ENCODE measurements at places on chromosomes 16 and 17.
A peak's percentile ranks its signal among the peaks of the same experiment; 100 is the strongest.

- H3K27me3 ChIP-seq, result no peaks in the 10 kb centered on the region
- peaks cover 6% of the 10 kb centered on the region for H3K4me1 ChIP-seq
- no peak overlapping the region for H3K4me3 ChIP-seq
- no peak for DNase-seq
- H3K36me3 ChIP-seq, result no peaks in the 10 kb centered on the region
These were observed 33.5 kb downstream of the ZFPM1 start for GRCh38 chr16:88486398-88487123.

- DNase-seq, result no peak
- H3K4me3 ChIP-seq, result peak overlapping the region; percentile 98
- peaks cover 45% of the 10 kb centered on the region for H3K4me1 ChIP-seq
- peaks cover 10% of the 10 kb centered on the region for H3K36me3 ChIP-seq
These were observed 418 bp downstream of the SOCS3 start for GRCh38 chr17:78359321-78359996.

DNA sequence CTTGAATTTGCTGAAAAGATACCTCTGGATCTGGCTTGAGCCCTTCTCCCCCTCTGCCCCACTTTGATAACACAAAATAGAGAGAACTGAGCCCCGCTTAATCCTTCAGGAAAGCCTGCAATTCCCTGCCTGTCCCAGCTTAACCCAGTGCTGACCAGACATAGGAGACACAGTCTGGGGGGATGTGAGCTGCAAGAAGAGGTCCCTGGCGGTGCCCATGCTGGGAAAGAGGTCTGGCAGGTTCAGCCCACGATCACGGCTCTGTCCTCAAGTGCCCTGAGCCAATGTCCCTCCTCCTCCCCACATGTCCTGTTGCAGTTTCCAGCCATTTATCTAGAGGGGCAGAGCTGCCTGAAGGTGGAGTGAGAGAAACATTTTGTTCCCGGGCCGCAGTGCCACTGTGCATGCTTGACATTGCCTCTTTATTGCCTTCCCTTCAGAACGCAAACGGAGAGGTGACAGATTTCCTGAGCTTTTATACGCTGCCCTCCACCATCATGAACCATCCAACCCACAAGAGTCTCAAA lies 29.0 kb downstream of the PLCD3 start:
- H3K36me3 ChIP-seq, result peaks cover 6% of the 10 kb centered on the region
- DNase-seq, result no peak
- no peaks in the 10 kb centered on the region for H3K27me3 ChIP-seq
- H3K4me3 ChIP-seq, result no peak overlapping the region
- no peaks in the 10 kb centered on the region for H3K4me1 ChIP-seq
- H3K27ac ChIP-seq, result no peak overlapping the region

GRCh38 chr16:396605-397004 lies 394 bp upstream of the NME4 start:
- H3K4me3 ChIP-seq, result peak overlapping the region; percentile 52
- peak overlapping the region; percentile 94 for H3K27ac ChIP-seq
- H3K27me3 ChIP-seq, result no peaks in the 10 kb centered on the region
- DNase-seq, result no peak

DNA sequence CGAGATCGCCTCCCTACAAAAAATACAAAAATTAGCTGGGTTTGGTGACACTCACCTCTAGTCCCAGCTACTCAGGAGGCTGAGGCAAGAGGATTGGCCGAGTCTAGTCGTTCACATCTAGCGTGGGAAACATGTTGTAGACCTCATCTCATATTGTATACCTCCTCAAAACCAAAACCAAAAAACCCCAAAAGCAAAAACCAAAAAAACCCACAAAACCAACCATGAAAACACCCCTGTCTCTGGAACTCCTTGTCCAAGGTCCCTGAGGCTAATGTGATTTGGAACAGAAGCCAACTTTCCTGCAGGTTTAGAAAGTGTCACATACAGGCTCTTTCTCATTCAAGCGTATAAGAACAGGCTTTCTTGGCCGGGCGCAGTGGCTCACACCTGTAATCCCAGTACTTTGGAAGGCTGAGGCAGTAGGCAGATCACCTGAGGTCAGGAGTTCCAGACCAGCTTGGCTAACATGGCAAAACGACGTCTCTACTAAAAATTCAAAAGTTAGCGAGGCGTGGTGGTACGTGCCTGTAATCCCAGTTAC lies 29.0 kb downstream of the RAB11FIP3 start:
- no peak overlapping the region for H3K27ac ChIP-seq
- peaks cover 13% of the 10 kb centered on the region for H3K4me1 ChIP-seq
- no peaks in the 10 kb centered on the region for H3K36me3 ChIP-seq
- no peaks in the 10 kb centered on the region for H3K27me3 ChIP-seq

DNA sequence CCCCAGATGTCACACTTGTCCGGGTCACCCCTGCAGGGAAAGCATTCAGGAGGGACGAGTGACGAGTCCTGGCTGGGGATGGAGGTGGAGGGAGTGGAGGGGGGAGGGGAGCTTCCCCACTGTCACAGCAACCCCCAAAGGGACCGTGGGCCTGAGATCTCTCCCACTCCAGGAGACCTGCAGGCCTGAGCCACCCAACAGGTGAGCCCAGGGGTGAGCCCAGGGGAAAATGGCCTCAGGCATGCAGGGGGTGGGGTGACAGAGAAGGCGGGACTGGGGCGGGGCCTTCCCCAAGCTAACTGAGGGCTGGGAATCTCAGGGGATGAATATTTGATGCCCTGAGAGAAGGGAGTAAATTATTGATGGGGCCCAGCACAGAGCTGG lies 2.4 kb downstream of the USH1G start:
- H3K36me3 ChIP-seq, result peaks cover 5% of the 10 kb centered on the region
- H3K4me1 ChIP-seq, result peaks cover 4% of the 10 kb centered on the region
- peaks cover 16% of the 10 kb centered on the region for H3K27me3 ChIP-seq
- no peak for DNase-seq
- H3K27ac ChIP-seq, result no peak overlapping the region

GRCh38 chr17:27575096-27575911 lies 55.7 kb upstream of the LGALS9 start:
- H3K4me3 ChIP-seq, result no peak overlapping the region
- no peak overlapping the region for H3K27ac ChIP-seq
- no peak for DNase-seq
- H3K4me1 ChIP-seq, result peaks cover 23% of the 10 kb centered on the region

DNA sequence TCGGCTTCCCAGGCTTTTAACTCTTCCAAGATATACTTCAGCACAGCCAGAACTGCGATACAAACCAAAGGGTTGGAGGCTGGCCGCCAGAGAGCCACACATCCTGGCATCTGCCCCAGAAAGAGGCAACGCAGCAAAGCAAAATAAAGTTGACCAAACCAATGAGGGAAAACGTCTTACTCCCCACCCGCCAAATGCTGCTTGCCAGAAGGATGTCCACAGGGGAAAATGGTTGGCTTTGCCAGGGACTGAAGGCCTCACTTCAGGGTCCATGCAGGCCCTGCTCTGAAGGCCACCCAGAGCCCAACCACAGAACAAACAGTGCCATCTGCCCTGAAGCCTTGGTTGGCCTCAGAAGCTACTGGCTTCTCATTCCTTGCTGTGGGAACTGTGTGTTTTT lies 15.0 kb downstream of the CACNG1 start:
- H3K36me3 ChIP-seq, result no peaks in the 10 kb centered on the region
- no peak for DNase-seq
- H3K27me3 ChIP-seq, result no peaks in the 10 kb centered on the region
- no peaks in the 10 kb centered on the region for H3K4me1 ChIP-seq
- H3K27ac ChIP-seq, result no peak overlapping the region

DNA sequence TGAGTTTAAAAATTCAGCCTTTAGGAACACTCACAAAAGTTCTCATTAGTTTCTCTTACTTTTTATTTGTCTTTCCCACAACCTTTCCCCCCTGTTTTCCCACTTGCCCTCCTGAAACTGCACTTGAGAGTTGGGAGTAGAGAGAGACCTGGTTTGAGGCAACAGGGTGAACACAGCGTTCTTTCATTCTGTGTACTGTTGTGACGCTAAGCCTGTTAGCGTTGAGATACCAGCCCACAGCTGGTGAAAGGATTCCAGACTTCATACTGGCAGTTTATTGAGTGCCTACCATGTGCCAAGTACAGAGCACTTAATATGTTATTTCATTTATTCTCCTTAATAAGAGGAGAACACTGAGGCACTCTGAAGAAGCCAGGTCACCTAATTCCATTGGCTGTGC lies 10.3 kb downstream of the TNRC6C start:
- DNase-seq, result no peak
- no peak overlapping the region for H3K27ac ChIP-seq
- H3K27me3 ChIP-seq, result no peaks in the 10 kb centered on the region
- no peaks in the 10 kb centered on the region for H3K4me1 ChIP-seq
- no peaks in the 10 kb centered on the region for H3K36me3 ChIP-seq
- H3K4me3 ChIP-seq, result no peak overlapping the region

- no peaks in the 10 kb centered on the region for H3K36me3 ChIP-seq
- DNase-seq, result no peak
- H3K27me3 ChIP-seq, result no peaks in the 10 kb centered on the region
- no peak overlapping the region for H3K27ac ChIP-seq
These were observed 6.0 kb downstream of the CDK5R1 start for GRCh38 chr17:32492648-32493289.

GRCh38 chr17:74960570-74961342 lies 11.8 kb downstream of the HID1 start:
- H3K27me3 ChIP-seq, result no peaks in the 10 kb centered on the region
- H3K4me3 ChIP-seq, result no peak overlapping the region

GRCh38 chr17:49555495-49556222 lies 20.0 kb upstream of the NXPH3 start:
- no peaks in the 10 kb centered on the region for H3K27me3 ChIP-seq
- peaks cover 4% of the 10 kb centered on the region for H3K4me1 ChIP-seq
- no peaks in the 10 kb centered on the region for H3K36me3 ChIP-seq
- H3K27ac ChIP-seq, result no peak overlapping the region

DNA sequence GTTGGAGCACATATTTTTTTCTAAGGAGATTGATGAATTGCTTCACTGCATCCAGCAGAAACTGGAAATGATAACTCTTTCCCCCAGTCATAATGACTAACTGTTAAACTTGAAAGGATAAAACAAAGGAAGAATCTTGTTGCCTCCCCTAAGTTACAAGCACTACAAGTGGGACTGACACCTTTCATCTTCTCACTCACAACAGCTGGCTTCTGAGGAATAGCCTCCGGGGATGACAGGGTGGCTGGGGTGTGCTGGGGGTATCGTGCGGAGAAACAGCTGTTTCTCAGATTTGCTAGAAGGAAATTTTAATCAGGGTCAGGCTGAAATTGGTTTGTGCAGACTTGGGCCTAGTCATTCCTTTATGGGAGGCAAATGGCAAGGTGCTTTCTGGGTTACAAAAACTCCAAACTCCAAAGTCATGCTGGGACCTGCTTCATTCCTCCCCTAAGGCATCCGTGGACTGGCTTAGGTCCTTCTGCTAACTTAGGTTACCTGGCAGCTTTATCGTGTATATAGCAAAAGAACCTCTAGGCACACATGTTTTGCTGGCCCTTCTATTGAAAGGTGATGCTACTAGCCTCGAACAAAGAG lies 557.2 kb downstream of the TOX3 start:
- no peaks in the 10 kb centered on the region for H3K27me3 ChIP-seq
- no peak for DNase-seq
- no peaks in the 10 kb centered on the region for H3K4me1 ChIP-seq
- H3K4me3 ChIP-seq, result no peak overlapping the region
- H3K27ac ChIP-seq, result no peak overlapping the region

DNA sequence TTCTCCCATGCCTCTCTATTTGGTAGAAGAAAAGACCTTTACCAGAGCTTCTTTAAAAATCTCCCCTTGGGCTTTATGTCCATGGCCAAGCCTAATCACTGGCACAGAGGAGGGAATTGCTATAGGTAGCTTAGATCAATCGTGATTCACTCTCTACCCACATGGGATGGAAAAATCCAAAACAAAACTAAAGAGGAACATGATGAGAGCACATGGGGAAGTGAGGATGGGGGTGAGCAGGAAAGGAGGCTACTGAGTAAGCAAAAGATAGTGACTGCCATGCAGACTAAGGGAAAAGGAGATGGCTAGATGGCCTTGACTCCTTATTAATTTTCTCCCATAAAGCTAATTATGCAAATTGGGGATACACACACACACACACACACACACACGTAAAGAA lies 201.2 kb downstream of the HS3ST3A1 start:
- no peaks in the 10 kb centered on the region for H3K27me3 ChIP-seq
- H3K4me3 ChIP-seq, result no peak overlapping the region
- no peak overlapping the region for H3K27ac ChIP-seq
- H3K36me3 ChIP-seq, result no peaks in the 10 kb centered on the region
- no peak for DNase-seq
- H3K4me1 ChIP-seq, result no peaks in the 10 kb centered on the region

DNA sequence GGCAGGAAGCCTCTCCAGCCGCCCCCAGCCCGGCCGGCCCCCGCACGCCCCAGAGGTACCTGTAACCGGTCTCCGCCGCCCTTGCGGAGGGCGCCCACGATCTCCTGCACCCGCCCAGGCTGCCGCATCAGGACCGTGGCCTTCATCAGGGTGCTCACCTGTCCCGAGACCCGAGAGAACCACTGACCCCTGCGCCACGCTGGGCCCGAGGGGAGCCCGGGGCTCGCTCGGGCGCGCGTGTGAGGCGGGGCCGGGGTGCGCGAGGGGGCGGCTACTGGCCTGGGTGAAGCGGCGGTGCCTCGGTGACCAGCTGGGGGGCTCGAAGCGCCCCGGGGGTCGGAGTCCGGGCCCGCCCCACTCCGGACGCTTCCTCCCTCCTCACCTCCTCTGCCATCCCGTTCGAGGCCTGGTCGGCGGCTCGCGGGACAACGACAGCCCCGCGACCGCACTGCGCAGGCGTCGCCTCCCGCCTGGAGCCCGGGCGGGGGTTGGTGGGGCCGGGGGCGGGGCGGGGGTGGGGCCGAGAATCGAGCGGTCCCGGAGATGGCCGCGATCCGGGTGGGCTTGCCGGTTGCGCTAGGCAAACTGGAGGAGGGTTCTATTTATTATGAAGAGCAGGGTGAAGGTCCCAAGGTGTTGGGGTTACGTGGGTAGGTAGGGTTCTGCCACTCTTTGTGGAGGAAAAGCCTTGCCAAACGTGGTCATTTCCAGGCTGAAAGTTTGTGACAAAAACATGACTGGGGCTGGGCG lies at the start of gene NT5C3B:
Gene NT5C3B, minus strand, starts transcription at position 433 of the 750 bp plus-strand sequence. Its CDS starts 39 bp downstream, at position 394.
- peak within 1 kb of the TSS; percentile 89 for H3K27ac ChIP-seq
- H3K4me1 ChIP-seq, result peaks cover 7% of the 10 kb centered on the region
- H3K4me3 ChIP-seq, result peak within 1 kb of the TSS; percentile 75
- no peaks in the 10 kb centered on the region for H3K27me3 ChIP-seq
- no peak for DNase-seq

DNA sequence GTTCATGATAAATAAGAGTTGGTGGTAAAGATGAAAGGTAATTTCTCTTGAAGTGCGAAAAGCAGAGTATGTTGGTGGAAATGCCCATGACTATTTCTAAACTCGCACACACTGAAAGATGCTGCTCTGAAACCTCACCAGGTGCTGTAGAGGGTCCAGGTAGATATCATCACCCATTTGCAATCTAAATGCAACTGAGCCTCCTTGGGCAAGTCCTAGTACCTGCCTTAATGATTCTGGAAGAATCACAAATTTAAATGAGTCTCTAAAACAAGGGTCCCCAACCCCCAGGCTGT lies 5.9 kb upstream of the MMD start:
- no peak for DNase-seq
- H3K36me3 ChIP-seq, result no peaks in the 10 kb centered on the region
- H3K4me1 ChIP-seq, result peaks cover 14% of the 10 kb centered on the region
- peaks cover 19% of the 10 kb centered on the region for H3K27me3 ChIP-seq
- H3K4me3 ChIP-seq, result no peak overlapping the region

GRCh38 chr17:45784741-45785479 lies 790 bp downstream of the CRHR1 start:
- no peaks in the 10 kb centered on the region for H3K4me1 ChIP-seq
- no peak for DNase-seq
- H3K27ac ChIP-seq, result no peak overlapping the region
- no peaks in the 10 kb centered on the region for H3K27me3 ChIP-seq

All from Panc1 (cell line).